ENCODE measurements at places on chromosomes 13 and 19. TPM values are rescaled to one million over a fixed set of nuclear protein-coding genes. Genes with fewer than 3 reads are reported as not detected.

The POSTN gene
- 0.30 TPM for polyA plus RNA-seq

The ZNF132 gene
- polyA plus RNA-seq = 0.89 TPM

DNA sequence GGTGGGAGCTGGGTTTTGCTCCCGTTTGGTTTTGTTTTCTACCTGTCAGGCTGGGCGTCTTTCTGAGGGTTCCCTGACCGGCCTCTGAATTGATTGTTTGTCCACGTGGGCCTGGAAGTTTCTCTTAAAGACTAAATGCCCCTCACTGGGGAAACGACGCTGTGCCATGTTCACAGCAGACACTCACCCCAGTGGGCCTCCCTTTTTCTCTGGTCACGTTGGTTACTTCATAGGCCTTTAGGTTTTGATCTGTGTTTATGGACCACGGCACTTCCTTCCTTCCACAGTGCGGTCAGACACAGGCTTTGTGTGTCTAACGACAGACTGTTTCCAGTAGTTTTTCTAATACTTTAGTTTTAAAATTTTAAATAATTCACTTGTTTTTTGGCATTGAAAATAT lies 20.1 kb upstream of the NDUFS7 start:
- DNase-seq = no peak

DNA sequence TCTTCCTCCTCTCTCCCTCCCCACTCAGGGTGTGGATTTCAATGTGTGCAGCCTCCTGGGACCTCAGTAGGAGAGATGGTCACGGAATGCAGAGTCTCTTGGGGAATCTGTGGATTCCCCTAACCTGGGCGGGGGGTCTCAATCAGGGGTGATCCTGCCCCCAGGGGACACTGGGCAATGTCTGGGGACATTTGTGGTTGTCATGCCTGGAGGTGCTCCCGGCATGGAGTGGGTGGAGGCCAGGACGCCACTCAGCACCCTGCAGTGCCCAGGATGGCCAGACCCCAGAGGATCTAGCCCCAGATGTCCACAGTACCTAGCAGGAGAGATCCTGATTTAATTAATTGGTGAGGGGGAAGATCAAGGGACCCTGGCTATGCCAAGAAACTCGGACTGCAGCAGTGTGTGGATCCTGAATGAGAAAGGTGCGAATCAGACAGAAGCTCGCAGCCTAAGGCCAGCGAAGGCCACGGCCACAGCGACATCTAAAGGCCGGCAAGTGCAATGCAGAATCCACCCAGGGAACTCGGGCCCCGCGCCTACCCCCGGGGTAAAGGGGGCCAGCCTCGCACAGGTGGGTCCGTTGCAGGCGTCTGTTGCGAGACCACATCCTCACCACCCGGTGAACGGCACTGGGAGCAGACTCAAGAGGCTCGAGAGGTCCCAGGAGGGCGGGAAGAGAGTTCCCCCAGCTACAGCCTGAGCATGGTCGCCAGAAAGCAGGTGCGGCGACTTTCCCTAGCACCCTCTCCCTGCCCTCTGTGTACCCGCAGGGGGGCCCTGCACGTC lies 88.8 kb downstream of the GNG7 start:
- no peak for DNase-seq

- no peak for DNase-seq
These were observed 2.2 kb downstream of the GPR32 start for GRCh38 chr19:50772476-50772875.
